ENCODE measurements at places on chromosomes 11 and 22.

DNA sequence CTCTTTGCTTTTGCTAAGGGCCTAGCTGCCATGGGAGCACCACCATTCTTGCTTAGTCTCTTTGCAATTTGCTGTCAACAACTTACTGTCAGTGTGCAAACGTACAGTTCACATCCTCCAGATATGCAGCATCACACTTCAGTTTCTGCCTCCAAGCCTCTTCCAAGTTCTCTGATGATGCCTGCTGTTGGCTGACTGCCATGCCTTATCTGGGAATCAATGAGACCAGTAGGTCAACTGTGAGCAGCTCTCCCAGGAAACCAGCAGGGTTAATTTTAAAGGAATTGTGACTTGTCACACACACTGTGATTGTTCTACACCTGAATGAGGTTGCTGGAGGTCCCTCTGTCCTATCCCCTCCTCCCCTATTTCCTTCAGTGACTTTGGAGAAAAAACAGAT is 56.0 kb downstream of the COPB1 start:
- DNase-seq: no peak

DNA sequence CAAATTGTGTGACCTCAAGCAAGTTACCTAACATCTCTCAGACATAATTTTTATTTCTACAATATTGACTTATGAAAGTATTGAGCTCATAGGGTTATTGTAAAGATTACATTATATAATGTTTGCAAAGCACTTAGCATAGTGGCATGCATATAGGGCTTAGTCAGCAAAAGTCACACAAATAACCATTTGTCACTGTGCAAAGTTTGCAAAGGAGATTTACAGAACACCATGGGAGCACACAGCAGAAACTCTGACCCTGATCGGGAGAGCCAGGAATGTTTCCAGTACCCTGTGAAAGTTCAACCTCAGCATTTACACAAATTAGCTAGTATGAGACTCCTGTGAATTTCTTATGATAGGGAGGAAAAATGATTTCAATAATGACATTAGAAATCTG is 804.6 kb upstream of the RAG2 start:
- DNase-seq: no peak

DNA sequence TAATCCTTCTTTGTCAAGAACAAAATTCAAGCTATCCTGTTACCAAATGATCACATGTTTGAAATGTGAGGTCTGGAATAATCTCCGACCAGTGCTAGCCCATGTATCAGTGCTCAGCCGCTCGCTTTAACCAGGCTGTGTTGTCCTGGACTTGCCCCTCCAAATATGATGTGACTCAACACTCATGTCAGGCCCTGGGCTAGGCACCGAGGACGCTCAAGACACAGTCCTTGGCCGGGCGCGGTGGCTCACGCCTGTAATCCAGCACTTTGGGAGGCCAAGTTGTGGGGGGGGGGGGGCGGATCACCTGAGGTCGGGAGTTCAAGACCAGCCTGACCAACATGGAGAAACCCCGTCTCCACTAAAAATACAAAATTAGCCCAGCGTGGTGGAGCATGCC is 54.1 kb upstream of the WNT7B start:
- DNase-seq: no peak

DNA sequence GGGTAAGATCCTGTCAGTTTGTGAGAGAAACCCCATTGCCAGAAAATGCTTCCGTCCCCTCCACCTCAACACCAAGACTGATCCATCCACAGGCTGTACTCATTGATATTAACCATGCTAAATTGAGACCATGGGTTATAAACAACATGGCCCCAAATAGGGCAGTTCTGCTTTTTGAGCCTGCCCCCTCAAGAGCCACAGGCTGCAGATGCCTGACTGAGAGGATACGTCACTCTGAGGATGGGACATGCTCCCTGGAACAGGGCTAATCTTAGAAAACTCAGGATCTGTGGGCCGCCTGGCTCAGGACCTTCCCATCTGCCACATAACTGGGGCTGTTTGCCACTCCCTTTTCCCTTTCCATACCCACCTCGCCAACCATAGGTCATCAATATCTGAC is 99.8 kb downstream of the MICAL2 start:
- no peak for DNase-seq

DNA sequence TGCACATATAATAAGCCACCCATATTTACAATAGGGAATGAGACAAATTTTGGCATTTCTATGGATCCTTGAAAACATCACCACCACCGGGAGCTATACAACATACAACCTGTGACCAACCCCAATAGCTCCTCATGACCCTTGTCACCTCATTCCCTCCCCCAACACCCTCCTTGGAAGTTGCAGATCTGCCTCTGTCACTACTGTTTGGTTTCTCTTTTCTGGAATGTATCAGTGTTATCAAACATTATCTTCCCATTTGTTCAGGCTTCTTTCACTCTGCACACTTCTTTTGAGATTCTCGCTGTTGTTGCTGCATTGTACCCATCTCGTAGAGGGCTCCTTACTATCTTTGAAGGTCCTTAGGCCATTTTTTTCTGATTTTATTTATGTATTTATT is 75.6 kb downstream of the ZNF280B start:
- DNase-seq: no peak

GRCh38 chr11:111730871-111731591 is 35.2 kb downstream of the PPP2R1B start:
- no peak for DNase-seq

- no peak for DNase-seq
These were observed 686 bp downstream of the KIF18A start for GRCh38 chr11:28107191-28107749.

DNA sequence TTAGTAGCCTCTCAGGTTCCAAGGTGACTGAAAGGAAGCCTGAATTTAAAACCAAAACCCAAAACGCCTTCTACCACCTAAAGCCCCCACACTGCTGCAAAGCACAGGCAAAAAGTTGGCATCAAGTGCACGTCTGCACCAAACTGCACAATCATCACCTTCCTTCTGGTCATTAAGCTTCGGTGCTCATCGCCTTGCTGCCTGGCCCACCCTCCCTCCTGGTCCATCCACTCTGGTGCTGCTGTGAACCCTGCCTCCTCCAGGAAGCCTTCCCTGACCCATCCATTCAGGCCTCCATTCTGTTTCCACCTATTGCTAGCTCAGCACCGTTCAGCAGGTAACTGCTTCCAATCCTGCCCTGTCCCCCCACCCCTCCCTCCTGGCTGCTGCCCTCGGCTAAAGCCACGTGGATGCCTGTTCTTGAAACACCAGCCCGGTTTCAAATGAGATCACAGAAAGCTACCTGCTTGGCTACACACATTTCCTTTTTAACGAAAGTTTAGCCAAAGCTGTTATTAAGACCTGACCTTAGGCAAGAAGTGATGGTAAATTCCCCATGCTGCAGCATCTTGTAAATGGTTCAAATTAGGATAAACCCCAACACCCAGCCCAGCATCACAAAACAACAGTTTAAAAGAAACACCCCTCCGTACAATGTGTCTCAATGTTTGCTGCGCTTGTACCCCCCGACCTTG is 53.8 kb upstream of the CD5 start:
- DNase-seq: no peak

DNA sequence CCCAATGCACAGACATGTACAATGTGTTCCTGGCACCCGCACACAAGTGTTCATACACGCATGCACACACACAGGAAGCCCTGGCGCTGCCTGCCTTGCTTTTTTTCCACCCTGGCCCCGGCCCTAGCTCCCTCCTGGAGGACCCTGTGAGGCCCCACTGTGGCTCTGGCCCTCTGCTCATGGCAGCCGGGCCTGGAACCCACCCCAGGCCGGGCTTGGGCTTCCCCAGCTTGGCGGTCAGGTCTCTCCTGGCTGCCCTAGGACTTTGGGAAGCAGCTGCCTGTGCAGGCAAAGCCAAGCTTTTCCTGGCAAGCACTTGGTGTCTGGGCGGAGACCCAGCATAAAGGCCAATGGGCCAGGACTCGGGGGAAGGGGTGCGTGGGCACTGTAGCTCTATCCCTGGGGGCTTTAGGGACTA is 30.5 kb downstream of the CD82 start:
- no peak for DNase-seq
